ENCODE measurements at places on chromosomes 7 and 10.

DNA sequence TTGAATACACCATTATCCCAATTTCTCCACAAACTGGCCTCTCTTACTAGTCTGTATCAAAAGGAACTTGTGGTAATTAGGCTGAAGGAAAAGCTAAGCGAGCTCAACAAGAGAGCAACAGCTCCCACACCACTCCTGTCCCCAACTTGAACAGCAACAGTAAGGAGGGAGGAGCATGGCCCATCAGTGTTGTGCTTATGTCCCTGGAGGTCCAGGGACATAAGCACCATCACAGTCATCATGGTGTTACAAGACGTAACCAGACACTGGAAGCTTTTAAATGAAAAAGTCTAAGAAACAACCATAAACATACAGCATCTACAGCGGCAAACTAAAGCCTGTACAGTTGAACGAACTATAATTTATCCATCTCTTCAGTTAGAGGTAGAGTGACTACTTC, 989 bp downstream of the ERLIN1 start:
- peaks cover 2% of the 10 kb centered on the region for H3K36me3 ChIP-seq
- peak overlapping the region; percentile 86 for H3K27ac ChIP-seq
- H3K27me3 ChIP-seq = no peaks in the 10 kb centered on the region
- H3K4me1 ChIP-seq = no peaks in the 10 kb centered on the region

GRCh38 chr7:50866343-50867033, 83.8 kb upstream of the GRB10 start:
- H3K4me1 ChIP-seq = peaks cover 15% of the 10 kb centered on the region
- no peak overlapping the region for H3K4me3 ChIP-seq
- H3K27ac ChIP-seq = no peak overlapping the region
- no peaks in the 10 kb centered on the region for H3K36me3 ChIP-seq

GRCh38 chr10:131821378-131822012, 79.3 kb upstream of the PPP2R2D start:
- no peak for DNase-seq
- H3K4me1 ChIP-seq = no peaks in the 10 kb centered on the region
- no peak overlapping the region for H3K27ac ChIP-seq
- no peak overlapping the region for H3K4me3 ChIP-seq
- no peaks in the 10 kb centered on the region for H3K36me3 ChIP-seq

DNA sequence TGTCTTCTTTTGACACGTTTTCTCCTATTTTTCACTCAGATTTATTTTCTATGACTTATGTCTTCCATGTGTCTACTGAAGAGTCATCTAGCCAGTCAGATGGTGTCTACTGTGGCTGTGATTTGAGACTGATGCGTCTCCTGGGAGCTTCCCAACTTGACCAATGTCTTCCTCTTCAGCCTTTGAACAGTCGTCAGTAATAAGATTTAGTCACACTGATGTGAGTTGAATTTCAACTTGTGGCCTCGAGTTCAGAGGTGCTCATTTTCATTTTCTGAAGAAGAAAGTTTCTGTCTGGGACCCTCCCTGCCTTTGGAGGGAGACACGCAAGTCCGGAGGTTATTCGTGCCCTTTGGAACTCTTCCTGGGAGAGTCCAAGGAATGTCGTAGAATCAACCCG, 221.9 kb upstream of the INHBA start:
- DNase-seq = no peak
- no peak overlapping the region for H3K4me3 ChIP-seq
- no peaks in the 10 kb centered on the region for H3K27me3 ChIP-seq
- no peaks in the 10 kb centered on the region for H3K4me1 ChIP-seq
- no peak overlapping the region for H3K27ac ChIP-seq

GRCh38 chr10:44043646-44044375, 341.1 kb downstream of the CXCL12 start:
- H3K4me1 ChIP-seq = no peaks in the 10 kb centered on the region
- H3K27ac ChIP-seq = peak overlapping the region; percentile 56
- H3K27me3 ChIP-seq = no peaks in the 10 kb centered on the region

GRCh38 chr7:20216406-20217036, 663 bp downstream of the MACC1 start:
- H3K27ac ChIP-seq = no peak overlapping the region
- H3K27me3 ChIP-seq = no peaks in the 10 kb centered on the region
- no peaks in the 10 kb centered on the region for H3K4me1 ChIP-seq
- H3K36me3 ChIP-seq = no peaks in the 10 kb centered on the region
- DNase-seq = no peak

GRCh38 chr10:120271696-120272095, 185.3 kb upstream of the PLPP4 start:
- H3K4me1 ChIP-seq = no peaks in the 10 kb centered on the region
- no peak overlapping the region for H3K4me3 ChIP-seq
- DNase-seq = no peak
- no peaks in the 10 kb centered on the region for H3K27me3 ChIP-seq

DNA sequence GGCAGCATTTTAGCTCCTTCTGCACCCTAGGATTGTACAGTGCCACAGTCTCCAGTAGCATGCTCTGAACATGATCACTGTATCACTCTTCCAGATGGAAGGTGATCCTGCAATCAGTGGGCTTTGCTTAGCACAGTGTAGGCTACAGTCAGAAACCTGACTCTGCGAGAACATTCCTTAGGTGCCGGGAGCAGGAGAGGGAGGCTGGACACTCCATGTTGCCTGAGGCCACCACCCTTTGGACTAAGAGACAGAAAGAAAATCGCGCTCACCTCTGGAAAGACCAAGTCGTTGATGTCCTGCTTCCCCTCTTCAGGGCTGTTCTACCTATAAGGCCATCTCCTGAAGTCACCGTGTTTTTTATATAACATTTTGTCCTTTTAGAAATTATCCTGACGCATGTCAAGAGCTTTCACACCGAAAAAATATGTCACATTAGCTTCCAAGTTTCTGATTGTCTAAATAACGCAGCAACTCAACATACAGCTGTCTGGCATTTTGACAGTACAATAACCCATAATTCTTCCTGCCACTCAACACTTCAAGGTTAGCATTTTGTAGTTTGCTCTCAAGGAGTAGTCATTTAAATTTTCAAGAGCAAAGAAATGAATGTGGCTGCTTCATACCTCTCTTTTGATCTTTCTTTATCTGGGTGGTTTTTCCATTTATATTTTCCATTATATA, 563.1 kb downstream of the LRMDA start:
- no peak for DNase-seq
- no peaks in the 10 kb centered on the region for H3K36me3 ChIP-seq
- H3K27me3 ChIP-seq = no peaks in the 10 kb centered on the region

DNA sequence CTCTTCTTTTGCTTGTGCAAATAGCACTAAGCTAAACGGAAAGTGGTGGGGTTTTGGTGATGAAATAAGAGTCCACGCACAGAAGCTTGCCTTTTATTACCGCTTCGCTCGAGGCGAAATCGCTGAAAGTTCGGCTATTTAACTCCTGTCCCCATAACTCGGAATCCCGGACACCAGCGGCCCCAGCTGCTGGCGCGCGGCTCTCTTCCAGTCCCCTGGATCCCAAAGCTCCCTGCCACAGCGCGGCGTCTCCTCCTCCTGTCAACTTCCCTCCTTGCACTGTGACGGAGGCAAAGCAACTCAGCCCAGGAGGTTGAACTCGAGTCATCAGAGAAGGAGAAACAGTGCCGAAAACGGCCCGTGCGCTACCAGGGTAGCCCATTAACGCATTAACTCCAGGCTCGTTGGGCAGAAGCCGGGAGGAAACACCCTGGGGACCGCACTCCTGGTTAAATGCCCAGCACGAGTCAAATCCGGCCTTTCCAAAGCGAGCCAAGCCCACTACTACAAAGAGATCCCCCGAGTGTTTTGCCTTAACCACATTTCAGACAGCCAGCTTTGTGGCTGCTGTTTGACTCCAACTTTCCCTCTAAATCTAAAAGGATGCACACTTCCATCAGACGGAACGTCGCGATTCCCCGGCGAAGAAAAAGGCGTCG, 1.3 kb downstream of the SEMA3D start:
- no peaks in the 10 kb centered on the region for H3K36me3 ChIP-seq

GRCh38 chr10:95542330-95542729, 18.8 kb downstream of the SORBS1 start:
- no peaks in the 10 kb centered on the region for H3K27me3 ChIP-seq
- H3K36me3 ChIP-seq = peaks cover 18% of the 10 kb centered on the region
- H3K4me1 ChIP-seq = no peaks in the 10 kb centered on the region
- no peak for DNase-seq
- H3K27ac ChIP-seq = peak overlapping the region; percentile 95
